AG09319 (cell line): ENCODE measurements at places on chromosomes 3 and 15.

DNA sequence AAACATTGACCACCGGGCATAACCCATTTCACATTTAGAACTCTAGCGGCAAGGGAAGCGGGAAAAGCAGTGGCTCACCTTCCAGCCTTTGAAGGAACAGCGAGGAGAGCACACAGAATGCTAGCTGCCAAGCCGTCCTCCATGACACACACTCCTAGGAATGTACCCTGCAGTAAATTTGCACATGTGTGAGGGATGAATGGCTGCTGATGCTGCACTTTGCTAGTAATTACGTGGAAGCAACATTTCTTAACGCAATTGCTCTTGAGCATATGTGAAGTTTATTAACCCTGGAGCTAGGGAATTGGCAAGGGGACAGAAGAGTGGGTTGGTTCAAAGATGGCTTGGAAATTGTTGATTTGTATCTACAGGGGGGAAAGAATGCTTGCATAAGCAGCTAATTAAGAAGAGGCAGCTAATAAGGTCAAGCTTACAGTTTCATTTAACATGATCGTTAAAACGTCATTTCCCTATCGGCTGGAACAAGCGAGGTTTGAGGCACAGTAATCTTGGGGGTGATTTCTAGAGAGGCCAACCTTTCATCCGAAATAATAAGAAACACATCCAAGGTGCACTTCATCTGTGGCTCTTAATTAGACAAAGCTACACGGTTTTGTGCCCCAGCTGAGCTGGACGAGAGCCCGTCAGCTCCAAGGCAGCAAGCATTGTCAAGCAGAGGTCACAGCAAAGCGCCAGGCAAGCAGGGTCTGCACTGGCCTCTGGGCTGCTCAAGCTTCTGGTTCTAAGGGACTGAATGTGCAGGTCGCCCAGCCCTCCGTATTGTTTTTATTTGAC, 123.4 kb downstream of the CHSY1 start:
- peak; percentile 87 for DNase-seq

DNA sequence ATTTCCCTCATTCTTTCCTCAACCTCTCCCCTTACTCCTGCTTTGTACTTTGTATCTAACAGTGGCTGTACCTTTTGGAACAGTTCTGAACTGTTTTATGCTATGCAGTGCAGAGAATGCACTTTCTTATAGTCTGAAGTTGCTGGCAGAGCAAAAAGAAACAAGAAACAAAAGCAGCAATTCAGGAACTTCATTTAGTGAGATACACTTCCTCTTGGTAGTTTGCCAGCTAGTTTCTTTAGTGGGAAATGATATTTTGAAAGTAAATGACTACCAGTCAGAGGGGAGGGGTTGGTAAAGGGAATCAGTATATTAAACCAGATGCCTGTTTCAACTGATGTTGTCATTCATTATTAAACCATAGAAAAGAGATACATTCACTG, 55.0 kb upstream of the CHD2 start:
- peak; percentile 15 for DNase-seq

- no peak for DNase-seq
Observed at GRCh38 chr3:154781595-154781994, 298.5 kb upstream of the MME start.

DNA sequence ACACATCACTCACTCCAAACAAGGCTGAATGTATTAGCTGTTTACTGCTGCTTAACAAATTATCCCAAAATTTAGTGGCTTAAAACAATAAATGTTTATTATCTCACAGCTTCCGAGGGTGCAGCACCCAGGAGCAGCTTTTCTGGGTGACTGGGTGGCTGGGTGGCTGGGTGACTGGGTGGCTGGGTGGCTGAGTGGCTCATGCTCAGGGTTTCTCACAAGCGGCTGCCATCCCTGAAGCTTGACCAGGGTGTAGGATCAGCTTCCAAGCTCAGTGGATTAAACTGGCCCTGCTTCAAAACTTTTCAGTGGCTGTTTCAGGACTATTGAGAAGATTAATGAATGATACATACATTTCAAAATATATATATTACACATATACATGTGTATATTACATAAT, 2.3 kb upstream of the CYP11A1 start:
- DNase-seq: no peak

DNA sequence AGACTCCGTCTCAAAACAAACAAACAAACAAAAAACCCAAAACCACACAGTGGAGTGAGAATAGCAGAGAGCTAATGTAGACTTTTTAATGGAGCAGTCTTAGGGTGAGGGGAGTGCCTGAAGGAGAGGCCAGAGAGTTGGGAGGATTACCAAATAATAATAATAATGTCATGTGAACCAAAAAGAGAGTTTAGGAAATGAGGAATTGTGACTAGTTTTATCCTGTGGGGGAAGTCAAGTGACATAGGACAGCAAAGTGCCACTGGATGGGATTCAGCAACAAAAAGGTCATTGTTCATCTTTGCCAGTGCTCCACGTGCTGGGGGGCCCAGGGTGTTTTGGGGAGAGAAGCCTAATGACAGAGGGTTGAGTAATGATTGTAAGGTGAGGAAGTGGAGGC, 12.9 kb downstream of the GPR87 start:
- no peak for DNase-seq

DNA sequence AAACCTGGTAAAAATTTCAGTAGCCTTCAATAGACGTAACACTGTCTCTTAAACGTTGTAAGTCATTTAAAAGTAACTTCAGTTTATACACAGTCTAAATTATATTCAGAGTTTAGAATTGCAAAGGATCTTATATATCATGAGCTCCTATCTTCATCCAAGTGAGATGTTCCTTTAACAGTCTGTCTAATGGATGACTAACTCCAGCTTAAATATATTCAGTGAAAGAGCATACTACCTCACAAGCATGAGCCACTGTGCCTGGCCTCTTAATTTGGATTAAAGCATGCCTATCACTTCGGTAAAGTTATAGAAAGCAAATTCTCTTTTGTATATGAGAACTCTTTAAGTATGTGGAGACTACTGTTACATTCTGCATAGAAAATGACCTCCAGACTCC, 7.0 kb downstream of the FYTTD1 start:
- DNase-seq: no peak

GRCh38 chr3:155704771-155705559, 39.9 kb downstream of the PLCH1 start:
- DNase-seq: no peak

DNA sequence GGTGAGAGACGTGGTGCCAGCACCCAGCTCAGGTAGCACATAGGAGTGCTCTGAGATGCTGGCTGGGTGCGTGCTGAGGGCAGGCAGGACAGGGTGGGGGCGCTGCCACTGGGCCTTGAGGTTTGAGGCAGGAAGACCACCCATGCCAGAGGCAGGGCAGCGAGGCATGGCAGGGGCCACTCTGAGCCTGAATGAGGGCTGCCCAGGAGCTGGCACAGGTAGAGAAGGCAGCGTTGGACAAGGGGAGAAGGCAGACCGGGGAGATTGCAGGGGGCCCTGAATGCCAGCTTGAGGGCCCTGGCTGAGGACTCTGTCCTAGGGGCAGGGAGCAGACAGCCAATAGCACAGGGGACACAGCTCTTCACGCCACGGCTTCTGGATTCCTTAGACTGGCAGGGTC, 50.2 kb downstream of the ADAMTS7 start:
- DNase-seq: no peak

- no peak for DNase-seq
Observed at GRCh38 chr3:112247350-112247749, 46.7 kb downstream of the SLC9C1 start.

GRCh38 chr3:179299999-179300613, 22.7 kb upstream of the ZNF639 start:
- no peak for DNase-seq

DNA sequence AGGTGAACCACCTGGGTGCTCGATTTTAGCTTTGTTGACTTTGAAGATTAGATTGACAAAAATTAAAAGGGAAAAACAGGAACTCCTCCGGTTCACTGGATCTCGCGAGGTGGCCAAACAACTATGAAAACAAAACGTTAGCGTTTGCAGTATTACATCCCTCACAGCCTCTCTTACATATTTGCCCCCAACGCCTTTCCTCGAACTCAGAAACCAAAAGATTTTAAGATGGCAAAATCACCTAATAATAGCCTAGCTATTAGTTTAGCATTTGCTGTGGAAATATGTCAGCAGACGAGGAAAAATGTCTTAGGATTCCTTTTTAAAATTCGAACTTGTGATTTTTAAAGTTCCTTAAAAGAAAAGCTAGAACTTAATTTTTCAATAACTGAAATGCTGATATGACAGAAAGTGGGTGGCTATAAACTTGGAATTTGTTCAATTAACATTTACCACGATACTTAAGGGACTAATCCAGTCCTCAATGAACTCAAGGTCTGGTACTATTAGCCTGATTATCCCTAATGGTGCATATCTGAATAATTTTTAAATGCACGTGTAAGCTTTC, 491 bp upstream of the SENP7 start:
- DNase-seq: no peak

GRCh38 chr15:31329640-31330010, 3.0 kb downstream of the KLF13 start:
- no peak for DNase-seq

GRCh38 chr3:22928216-22929110, 274.7 kb upstream of the UBE2E2 start:
- DNase-seq: no peak

DNA sequence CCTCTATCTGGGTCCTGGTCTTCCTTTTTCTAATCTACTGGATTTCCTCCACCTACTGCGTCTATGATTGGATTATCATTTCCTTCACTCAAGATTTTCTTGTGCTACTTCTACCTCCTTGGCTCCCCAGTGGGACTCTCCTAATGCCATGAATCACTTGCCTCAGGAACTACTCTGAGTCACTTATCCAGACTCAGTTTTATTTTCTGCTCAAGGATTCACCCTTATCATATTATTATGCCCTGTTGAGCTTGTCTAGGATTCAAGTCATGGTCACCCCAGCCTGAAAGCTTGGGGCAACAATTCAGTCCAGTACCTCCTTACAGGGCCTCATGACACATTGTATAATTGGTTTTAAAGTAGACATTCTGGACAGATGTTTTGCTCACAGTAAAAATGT, 968.1 kb downstream of the ROBO1 start:
- no peak for DNase-seq

DNA sequence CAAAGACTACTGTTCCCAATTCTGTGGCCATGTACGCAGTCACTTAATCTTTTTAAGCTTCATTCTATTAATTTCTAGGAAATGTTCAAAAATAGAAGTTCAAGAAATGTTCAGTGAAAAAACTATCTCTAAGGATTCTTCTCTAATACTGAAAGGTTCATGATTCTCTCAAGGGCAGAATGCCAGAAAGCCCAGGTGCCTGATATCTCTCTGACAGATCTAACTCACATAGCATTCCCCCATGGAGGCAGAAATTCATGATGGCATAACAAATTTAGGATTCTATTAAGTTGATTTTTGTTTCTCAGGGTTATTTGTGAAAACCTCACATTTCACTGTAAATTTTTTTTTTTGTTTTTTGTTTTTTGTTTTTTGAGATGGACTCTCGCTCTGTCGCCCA, 17.5 kb downstream of the CHRM5 start:
- DNase-seq: no peak

GRCh38 chr15:85722374-85723152, 72.2 kb downstream of the KLHL25 start:
- no peak for DNase-seq

DNA sequence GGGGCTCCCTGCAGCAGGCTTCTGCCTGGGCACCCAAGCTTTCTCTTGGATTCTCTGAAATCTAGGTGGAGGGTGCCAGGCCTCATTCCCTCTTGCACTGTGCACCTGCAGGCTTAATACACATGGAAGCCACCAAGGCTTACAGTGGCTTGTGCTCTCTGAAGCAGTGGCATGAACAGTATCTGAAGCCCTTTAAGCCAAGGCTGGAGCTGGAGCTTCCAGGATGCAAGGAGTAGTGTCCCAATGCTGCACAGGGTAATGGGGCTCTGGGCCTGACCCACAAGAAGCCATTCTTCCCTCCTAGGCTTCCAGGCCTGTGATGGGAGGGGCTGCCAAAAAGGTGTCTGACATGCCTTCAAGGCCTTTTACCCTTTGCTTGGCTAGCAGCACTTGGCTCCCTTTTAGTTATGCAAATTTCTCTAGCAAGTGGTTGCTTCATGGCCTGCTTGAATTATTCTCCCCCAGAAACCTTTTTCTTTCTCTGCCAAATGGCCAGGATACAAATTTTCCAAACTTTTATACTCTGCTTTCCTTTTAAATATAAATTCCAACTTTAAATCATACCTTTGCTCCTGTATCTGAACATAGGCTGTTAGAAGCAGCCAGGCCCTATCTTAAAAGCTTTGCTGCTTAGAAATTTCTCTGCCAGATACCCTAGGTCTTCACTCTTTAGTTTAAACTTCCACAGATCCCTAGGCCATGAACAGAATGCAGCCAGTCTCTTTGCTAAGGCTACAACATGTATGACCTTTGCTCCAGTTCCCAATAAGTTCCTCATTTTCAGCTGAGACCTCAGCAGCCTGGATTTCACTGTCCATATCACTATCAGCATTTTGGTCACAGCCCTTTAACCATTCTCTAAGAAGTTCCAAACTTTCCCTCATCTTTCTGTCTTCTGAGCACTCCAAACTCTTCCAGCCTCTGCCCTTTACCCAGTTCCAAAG, 201.1 kb upstream of the LRRFIP2 start:
- DNase-seq: no peak

GRCh38 chr3:46462111-46462510, 2.6 kb downstream of the LTF start:
- no peak for DNase-seq

GRCh38 chr15:92271179-92271578, 122.5 kb upstream of the ST8SIA2 start:
- DNase-seq: no peak

GRCh38 chr15:25175033-25175788, 220.4 kb downstream of the SNRPN start:
- no peak for DNase-seq

GRCh38 chr3:155420881-155421486, 127.5 kb upstream of the STRIT1 start:
- no peak for DNase-seq

DNA sequence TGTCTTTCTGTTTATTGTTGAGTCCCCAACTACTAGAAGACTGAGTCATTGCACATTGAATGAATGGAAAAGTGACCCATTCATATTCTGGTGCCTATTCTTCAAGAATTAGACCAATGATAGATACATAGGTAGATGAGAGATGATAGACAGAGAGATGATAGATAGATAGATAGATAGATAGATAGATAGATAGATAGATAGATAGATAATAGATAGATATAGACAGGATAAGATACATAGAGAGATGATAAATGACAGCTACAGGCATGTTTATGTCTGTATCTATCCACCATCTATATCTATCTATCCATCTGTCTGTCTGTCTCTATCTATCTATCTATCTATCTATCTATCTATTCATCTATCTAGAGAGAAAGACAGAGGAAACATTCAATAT, 170.3 kb upstream of the ARRDC4 start:
- DNase-seq: no peak

DNA sequence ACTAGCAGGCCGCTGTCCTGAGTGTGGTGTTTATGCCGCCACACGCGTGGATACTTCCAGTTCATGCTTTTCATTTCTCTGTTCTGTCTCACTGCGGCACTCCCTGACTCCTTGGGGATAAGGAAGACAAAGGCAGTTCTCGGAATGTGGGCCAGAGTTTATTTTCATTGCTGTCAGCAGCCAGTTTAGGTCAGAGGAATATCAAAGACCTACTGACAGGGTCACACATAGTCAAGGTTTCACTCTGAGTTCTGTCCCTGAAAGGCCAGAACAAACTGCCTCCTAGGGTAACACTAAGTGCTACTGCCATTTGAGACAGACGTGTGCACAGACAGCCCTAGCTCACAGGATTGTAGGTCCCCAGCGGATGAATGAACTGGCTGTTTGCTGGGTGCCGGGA, 27.3 kb upstream of the SPTBN5 start:
- DNase-seq: no peak
